ENCODE measurements at places on chromosomes 16 and 17.
A peak's percentile ranks its signal among the peaks of the same experiment; 100 is the strongest.

GRCh38 chr16:88341551-88342290, 41.0 kb upstream of the ZNF469 start:
- DNase-seq: no peak

GRCh38 chr17:60770946-60771422, 93.3 kb downstream of the BCAS3 start:
- no peak for DNase-seq

- no peak for DNase-seq
Measured at GRCh38 chr17:57739402-57740234, 5.5 kb downstream of the CCDC182 start.

DNA sequence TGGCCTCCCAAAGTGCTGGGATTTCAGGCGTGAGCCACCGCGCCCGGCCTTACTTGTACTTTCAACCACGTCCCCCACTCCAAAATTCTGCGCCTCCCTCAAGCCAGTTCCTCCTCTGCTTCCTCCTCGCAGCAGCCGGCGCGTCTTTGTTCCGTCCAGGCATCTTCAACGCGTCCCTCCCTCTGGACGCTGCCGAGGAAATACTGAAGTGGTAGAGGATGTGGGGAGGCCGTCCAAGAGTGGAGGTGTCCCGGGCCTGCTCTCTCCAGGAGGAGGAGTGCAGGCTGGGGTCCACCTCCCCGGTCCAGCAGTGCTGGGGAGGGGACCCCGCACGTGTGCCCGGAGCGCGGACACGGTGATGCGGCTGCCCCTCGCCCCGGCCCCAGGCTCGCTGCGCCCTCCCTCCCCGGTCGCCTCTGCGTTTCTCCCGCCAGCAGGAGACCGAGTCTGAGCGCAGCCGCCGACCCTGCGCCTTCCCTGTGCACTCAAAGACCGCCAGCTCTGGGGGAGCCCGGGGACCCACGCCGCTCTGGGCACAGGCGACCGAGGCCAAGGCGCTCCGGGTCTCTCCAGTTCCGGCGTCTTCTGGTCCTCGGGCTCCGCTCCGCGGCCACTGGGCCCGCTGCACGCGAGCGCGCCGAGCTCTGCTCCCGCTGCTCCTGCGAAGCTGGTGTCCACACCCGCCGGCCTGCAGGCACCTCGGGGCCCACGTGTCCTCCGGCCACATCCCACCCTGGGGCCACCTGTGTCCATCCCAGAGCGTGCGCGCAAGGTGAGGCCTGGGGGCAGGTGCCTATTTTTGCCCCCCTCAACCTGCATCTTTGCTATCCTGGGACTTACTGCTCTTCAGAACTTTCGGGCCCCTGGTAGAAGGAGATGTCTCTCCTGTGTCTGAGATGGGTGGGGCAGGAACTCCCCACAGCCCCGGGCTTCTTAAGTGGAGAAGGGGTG, 31.7 kb downstream of the OSBPL7 start:
- no peak for DNase-seq

- no peak for DNase-seq
Measured at GRCh38 chr17:41651625-41652460, 27.5 kb upstream of the KRT17 start.

DNA sequence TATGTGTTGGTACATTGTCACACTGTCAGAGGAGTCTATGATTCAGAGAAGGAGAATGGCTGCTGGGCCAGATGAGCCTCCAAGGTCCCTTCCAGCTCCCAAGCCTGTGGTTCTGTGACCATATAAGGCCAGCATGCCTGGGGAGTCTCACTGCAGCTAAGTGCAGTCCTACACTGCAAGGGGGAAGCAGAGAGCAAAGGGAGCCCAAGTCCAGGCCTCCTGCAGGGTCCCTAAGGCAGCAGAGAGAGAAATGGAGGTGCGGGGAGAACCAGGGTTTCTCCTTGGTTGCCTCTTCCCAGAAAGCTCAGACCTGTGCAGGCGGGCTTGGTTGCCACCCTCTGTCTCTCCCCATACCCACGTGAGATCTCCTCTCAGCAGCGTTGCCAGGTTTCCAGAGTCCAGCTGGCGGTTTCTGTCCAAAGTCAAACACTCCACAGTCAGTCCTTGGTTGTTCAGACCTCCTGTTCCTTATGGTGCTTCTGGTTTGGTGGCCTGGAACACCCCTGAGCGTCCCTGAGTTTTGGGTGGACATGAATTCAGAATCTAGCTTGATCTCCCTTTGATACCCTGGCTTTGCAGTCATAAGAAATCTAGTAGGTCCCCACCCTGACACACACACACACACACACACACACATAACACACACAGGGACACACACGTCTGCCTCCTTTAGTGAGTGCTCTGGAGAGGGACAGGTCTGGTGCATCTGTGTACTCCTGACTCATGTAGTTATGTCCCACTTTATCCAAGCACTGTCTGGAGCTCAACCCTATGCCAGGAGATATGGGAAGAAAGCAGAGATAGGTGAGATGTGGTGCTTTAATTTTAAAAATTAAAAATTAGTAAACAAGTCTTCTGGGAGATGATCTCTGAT, 78.8 kb downstream of the GNAO1 start:
- DNase-seq: no peak

- no peak for DNase-seq
Measured at GRCh38 chr17:80724775-80725266, 180.2 kb downstream of the RPTOR start.

DNA sequence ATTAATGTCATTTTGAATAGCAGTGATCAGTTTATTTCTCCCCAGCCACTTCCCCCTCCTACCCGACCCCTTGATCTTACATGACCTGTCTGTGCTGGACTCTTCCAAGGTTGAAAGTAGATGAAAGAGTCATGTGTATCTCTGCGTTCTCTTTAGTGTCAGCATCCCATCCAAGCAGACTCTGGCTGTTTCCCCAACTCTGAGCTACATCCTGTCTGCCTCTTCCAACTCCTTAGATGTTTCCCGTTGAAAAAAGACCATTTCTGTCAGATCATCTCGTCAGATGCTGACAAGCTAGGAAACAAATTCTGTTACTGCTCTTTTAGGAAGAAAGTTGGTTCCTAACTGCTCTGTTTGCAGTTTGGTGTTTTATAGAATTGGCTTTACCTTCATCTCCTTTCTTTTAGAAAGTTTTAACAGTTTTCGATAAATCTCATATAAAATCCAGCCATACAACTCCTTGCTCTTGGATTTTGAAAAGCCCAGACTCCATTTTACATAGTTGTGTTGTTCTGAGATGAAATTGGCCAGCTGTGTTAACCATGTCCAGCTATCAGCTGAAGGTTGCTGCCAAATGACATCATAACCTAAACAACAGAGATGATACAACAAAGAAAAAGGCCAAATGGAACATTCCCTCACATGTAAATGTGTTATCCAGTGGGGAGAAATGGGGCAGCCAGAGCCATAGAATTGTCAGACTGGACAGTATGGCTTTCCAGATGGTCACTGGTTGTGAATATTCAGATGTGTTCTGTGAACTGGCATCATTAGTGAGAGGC, 43.5 kb downstream of the CYB561 start:
- DNase-seq: no peak

DNA sequence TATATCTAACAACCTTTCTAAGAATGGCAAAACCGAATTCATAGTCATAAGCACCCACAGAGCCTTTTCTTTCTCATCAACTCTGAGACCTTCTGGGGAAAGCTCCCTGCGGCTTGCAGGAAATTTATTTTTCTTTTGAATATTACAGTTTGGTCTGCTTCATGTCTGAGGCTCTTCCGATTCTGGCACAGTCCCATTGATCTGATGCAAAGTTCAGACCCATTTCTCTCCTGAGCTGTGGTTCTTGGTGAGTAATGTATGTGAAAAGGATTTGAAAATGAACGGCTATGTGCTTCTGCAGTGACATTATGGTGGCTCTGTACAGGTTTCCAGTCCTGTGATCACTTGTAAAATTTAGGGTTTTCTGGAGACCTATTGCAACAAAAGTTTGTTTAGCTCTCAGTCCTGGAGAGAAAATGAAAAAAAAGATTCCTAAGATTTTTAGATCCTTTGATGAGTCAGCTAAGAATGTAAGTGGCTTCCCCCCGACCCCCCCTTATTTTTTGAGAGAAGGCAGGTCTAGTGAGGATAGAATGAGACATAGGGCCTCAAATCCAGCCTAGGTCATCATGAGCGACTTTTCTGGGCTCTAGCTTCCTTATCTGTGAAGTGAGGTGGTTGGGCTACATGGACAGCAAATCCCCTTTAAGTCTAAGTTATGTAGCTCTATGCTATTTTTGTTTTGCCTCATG, 4.6 kb downstream of the GAN start:
- DNase-seq: no peak

DNA sequence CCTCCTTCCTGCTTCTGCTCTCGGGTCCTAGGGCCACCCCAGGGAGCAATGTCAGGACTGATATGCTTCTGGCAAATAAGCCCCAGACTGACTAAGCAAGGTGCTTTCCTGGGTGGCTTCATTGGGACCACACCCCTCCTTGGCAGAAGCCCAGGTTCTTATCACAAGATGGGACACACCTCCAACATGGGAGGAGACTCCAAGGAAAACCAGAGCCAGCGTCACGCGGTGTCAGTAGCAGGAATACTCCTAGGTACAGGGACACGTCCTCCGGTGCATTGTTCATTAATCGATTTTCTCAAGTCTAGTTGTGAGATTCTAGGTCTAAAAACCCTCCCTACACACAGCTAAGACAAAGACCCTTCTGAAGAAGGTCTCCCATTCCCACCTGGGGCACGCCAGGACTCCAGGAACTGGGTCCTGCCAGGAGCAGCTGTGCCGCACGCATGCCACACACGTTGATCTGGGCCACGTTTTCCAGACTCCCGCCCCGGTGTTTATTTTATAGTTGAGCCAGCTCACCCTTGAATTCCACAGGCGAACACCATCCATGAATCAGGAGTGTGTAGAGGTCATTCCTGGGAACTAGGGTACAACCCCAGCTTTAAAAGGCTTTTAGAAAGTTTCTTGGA, 30.8 kb downstream of the FA2H start:
- DNase-seq: no peak

DNA sequence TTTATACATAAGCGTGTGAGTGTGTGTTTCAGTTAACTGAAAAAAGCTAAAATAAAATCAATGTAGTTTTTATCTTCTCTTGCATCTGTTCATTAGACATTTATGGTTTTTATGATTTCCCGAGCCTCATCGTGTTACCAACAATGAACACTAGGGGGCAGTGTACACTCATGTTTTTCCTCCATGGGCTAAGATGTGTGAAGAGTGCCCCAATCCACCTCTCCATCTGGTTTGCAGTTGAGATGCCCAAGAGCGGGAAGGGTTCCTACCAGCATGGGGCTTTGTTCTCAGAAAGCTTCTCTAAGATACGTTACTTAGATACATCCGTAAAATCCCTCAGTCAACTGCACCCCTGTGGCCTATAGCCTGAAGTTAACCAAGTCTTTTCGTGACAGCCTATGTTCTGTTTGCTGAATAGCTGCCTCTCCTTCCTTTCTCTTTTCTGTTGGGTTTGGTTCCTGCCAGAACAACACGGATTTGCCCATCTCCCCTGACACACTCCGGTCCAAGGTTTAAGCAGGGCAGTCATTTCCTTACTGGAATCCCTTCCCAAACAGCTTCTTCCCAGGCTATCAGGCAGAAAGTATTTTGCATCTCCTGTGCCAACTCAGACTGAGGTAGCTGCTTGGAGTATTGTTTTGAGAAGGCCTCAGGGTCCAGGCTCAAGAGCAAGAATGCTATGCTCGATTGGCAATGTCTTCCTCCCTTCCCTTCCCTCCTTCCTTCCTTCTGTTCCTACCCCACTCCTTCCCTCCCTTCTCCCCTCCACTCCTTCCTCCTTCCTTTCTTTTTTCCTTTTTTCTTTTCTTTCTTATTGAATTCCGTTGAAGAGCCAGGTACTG, 12.9 kb upstream of the ELAC2 start:
- DNase-seq: peak; percentile 16

GRCh38 chr16:82874271-82874670, 247.5 kb downstream of the CDH13 start:
- DNase-seq: no peak

DNA sequence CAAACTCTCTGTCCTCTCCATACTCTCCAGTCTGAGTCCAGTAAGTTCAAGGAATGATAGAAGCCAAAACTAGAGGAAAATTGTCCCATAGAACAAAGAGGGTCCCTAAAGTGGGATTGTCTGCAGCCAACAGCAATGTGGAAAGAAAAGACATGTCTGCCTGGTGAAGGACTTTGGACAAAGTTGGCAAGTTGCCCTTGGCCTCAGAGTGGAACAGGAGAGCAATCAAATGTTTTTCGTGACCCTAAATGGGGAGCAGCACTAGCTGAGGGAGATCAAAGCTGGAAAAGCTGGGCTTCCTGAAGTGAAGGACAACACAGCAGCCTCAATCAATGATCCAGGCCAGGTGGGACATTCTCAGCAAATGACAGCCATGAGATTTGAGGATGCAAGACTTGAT, 183.5 kb downstream of the CHD9NB start:
- DNase-seq: no peak

DNA sequence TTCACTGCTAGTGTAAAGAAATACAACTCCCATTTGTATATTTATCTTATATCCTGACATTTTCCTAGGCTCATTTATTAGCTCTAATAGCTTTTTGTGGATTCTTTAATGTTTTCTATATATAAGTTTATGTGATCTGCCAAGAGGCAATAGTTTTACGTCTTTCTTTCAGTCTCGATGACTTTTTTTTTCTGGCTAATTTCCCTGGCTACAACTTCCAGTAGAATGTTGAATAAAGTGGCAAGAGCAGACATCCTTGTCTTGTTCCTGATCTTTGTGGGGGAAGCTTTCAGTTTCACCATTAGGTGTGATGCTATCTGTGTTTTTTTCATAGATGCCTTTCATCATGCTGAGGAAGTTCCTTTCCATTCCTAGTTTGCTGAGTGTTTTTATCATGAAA, 43.9 kb upstream of the ABCA3 start:
- no peak for DNase-seq

- peak; percentile 7 for DNase-seq
Measured at GRCh38 chr17:2192367-2193057, 111.1 kb downstream of the SMG6 start.

DNA sequence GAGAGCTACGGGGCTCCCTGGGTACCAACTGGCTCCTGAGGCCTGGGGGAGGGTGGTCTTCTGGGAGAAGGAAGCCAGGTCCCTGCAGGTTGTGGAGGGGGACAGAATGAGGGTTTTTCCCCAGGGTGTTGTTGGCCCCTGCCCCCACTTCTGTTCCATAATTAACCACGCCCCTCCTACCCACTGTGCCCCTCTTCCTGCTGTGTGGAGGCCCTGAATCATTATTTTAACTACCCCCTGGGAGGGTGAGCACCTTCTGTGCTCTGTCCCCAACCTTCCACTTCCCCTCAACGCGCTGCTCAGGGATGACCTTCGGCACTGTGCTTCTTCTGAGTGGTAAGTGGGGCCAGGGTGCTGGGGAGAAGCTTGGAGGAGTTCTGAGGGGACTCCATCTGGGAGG, at the start of gene ITGAD:
ITGAD (plus strand) TSS at position 280 of the 400 bp plus-strand sequence; CDS start at position 306, 26 bp downstream.
- DNase-seq: no peak

DNA sequence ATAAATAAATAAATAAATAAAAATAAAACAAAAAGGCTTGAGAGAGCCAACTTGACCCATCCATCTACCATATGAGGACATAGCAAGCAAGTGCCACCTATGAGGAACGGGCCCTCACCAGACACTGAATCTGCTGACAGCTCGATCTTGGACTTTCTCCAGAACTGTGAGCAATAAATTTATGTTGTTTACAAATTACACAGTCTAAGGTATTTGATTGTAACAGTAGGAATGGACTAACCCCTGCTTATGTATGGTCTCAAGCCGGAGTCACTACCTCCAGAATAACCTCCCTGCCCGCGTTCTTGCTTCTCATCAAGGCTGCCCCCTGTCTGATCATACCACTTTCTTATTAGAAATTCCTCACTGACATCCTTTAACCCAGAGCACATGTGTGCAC, 9.9 kb downstream of the SLC5A11 start:
- no peak for DNase-seq
